Activated CD8-positive, alpha-beta memory T cell treated with anti-CD3 and anti-CD28 coated beads, Interleukin-2, amount 50 U/mL, for 4 hours (primary cell): ENCODE measurements at places on chromosomes 3 and 15.

- DNase-seq, result no peak
Observed at GRCh38 chr3:71541313-71541712, 42.2 kb downstream of the FOXP1 start.

DNA sequence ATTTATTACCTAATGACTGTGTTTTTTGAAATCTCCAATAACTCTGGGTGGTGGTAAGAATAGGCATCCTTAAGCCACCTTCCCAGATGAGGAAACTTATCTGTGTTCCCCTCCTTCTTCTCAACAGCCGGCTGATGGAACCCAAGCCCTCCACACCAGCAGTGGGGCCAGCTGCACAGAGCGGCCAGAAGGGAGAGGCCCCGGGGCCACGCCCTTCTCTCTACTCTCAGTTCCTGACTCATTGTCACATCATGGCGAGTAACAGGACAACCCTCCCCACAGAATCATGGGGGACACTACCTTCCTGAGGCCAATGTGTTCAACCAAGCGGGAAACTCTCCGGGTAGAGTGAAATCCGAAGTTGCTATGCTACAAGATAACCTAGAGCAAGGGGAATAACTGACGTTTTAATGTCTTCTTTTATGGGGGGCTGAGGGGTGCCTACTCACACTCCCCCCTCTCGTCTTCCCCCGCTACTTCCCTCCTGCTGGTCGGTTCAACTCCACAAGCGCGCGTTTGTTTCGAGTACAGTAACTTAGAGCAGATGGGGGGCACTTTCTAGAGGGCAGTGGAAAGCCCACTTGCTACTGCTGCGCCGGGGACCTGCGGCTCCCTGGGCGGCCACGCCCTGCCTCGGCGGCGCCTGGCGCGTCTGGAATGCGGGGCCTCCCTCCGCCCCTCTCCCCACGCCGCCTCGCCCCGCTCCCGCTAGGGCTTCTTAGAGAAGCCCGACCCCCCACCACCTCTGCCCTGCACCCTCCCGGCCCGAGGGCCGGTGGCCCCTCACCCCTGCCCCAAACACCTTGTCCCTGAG lies 621 bp downstream of the ANXA2 start:
- peak; percentile 36 for DNase-seq

GRCh38 chr3:55858302-55858701 lies 371.2 kb upstream of the WNT5A start:
- no peak for DNase-seq

DNA sequence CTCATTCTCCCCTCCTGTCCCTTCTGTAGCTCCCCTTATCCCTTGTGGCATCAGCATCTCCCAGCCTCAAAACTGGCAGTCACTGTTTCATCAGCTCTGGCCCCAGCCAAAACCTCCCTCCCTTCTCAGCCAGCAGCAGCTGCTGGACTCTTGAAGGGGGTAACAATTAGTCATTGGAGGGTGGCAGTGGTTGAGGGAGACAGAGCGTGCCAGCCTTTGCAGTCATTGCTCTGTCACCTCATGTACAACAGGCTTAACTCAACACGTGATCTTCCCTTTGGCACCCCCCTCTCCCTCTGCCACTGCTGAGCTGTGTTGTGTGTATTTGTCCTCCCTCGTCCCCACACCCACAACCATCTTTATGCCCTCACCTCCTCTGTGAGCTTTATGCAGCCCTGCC lies 28.2 kb downstream of the RBP2 start:
- DNase-seq, result no peak

- DNase-seq, result no peak
Observed at GRCh38 chr3:129051871-129052340, 8.7 kb upstream of the GP9 start.

GRCh38 chr3:184561913-184562877 lies 610 bp downstream of the EPHB3 start:
- DNase-seq, result peak; percentile 27

GRCh38 chr3:181292984-181293383 lies 303.4 kb upstream of the DNAJC19 start:
- DNase-seq, result no peak

DNA sequence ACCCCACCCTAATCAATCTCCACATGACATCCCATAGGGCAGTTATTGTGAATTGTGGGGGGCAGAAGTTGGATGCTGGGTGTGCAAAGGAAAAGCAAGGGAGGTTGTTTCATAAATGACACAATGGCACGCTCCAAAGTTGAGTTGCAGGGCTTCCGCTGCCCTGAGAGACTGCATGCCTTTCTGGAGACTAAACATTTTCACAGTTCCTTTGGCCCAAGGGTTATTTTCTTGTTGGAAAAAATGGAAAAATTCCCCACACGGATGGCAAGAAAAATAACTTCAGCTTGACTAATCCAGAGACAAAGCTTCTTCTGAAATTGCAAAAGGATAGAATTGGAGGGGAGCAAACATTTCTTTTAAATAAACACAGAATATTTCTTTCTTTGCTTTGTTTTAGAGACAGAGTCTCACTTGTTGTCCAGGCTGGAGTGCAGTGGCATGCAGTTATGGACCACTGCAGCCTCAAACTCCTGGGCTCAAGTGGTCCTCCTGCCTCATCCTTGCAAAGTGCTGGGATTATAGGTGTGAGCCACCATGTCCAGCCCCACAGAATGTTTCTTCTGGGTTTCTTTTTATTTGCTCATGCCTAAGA lies 19.1 kb upstream of the TPM1 start:
- DNase-seq, result no peak

DNA sequence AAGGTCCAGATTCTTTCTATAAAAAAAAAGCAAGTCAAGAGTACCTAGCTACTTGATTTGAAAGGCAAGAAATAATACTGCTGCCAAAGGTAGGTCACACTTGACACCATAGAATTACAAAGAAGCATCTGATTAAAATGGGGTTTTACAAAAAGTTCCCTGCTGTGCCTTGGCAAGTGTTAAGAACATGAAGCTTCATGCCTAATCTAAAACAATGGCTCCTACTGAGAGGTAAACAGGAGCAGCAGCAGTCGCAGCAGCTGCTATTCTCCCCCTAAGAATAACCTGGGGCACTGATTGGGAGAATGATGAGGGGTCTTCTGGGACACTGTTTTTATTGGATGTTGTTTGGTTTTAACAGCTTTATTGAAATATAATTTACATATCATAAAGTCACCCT lies 14.1 kb downstream of the UBP1 start:
- no peak for DNase-seq
